CD8-positive, alpha-beta memory T cell (primary cell): ENCODE measurements at places on chromosomes 1 and 21.

- H3K4me1 ChIP-seq: no peaks in the 10 kb centered on the region
- DNase-seq: no peak
- H3K36me3 ChIP-seq: no peaks in the 10 kb centered on the region
- peaks cover 11% of the 10 kb centered on the region for H3K27me3 ChIP-seq
These were observed at the start of gene AVPR1B for GRCh38 chr1:206117151-206117948. TSS of gene AVPR1B (minus strand) at chr1:206117388. CDS start at chr1:206116890, 498 bp downstream.

GRCh38 chr1:201828820-201829774 lies at the start of gene IPO9:
TSS of gene IPO9 (plus strand) at chr1:201829157. CDS start at chr1:201829210, 53 bp downstream.
- H3K4me3 ChIP-seq: peak within 1 kb of the TSS; percentile 95
- peak; percentile 91 for DNase-seq
- H3K27ac ChIP-seq: peak within 1 kb of the TSS; percentile 91
- peaks cover 28% of the 10 kb centered on the region for H3K4me1 ChIP-seq

- no peak overlapping the region for H3K27ac ChIP-seq
- H3K27me3 ChIP-seq: no peaks in the 10 kb centered on the region
- no peaks in the 10 kb centered on the region for H3K4me1 ChIP-seq
- no peaks in the 10 kb centered on the region for H3K36me3 ChIP-seq
These were observed 33.6 kb upstream of the CAMSAP2 start for GRCh38 chr1:200704986-200705500.

GRCh38 chr1:112284796-112285195 lies 111.2 kb upstream of the CTTNBP2NL start:
- no peak overlapping the region for H3K27ac ChIP-seq
- H3K27me3 ChIP-seq: no peaks in the 10 kb centered on the region
- H3K36me3 ChIP-seq: no peaks in the 10 kb centered on the region
- H3K4me1 ChIP-seq: no peaks in the 10 kb centered on the region
- no peak overlapping the region for H3K4me3 ChIP-seq
- DNase-seq: no peak

DNA sequence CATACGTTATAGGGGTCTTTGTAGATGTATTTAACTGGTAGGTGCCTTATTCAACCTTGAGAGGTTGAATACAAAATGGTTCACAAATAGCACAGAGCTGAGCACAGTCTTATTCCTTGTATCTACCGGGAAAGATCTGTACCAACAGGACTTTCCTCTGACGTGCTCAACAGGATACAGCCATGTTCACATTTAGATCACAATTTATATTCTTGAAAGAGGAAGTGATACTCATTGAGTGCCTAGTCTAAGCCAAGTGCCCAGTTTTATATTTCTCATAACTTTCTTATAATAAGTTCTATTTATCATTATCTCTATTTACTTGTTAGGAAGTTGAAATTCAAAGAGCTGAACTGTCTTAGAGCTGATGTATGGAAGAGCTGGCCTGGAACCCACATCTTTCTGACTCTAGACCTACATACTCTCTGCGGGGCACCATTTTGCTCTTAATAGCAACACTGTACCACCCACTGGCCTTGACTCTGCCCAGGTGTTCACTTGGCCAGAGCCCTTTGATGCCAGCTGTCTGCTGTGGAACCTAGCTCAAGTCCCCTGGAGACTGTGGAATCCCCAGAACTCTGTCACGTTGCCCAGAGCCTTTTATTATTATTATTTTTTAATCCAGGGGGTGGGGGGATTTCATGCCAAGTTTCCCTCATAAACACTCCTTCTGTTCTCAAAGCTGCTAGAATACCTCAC lies 156.2 kb downstream of the TPR start:
- H3K4me1 ChIP-seq: no peaks in the 10 kb centered on the region
- no peaks in the 10 kb centered on the region for H3K27me3 ChIP-seq
- H3K27ac ChIP-seq: no peak overlapping the region
- H3K36me3 ChIP-seq: no peaks in the 10 kb centered on the region

DNA sequence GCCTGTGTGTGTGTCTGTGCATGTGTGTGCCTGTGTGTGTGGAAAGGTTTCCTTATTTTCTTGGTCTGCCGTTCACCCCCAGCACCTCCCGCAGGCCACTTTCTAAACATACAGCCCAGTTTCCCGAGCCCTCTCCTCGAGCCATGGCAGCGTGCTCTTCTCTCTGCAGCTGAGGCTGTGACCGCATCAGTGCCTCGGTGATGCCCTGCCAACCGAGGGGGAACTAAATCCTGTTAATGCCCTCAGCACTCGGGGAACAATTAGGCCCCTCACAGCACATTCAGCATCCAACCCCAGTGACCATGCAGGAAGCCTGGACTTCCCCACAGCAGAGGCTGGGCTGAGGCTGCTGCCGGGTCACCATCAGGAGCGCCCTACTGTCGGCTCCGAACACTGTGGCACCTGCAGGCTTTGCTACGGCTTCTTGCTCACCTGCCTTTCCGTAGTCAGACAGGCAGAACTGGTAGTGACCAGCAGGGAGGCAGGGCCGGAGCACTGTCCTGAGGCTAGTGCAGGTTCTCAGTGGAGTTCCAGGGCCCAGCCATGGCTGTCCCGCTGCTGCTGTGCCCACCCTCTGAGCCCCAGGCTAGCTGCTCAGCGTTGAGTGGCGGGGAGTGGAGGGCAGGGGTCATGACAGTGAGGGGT lies 8.1 kb downstream of the GPR137B start:
- no peaks in the 10 kb centered on the region for H3K36me3 ChIP-seq
- H3K4me3 ChIP-seq: no peak overlapping the region
- DNase-seq: no peak
- H3K27ac ChIP-seq: no peak overlapping the region
- no peaks in the 10 kb centered on the region for H3K27me3 ChIP-seq

- H3K4me3 ChIP-seq: no peak overlapping the region
- no peaks in the 10 kb centered on the region for H3K27me3 ChIP-seq
- no peak for DNase-seq
- H3K36me3 ChIP-seq: no peaks in the 10 kb centered on the region
- H3K27ac ChIP-seq: no peak overlapping the region
These were observed 24.4 kb upstream of the DEPDC1 start for GRCh38 chr1:68521286-68521685.

DNA sequence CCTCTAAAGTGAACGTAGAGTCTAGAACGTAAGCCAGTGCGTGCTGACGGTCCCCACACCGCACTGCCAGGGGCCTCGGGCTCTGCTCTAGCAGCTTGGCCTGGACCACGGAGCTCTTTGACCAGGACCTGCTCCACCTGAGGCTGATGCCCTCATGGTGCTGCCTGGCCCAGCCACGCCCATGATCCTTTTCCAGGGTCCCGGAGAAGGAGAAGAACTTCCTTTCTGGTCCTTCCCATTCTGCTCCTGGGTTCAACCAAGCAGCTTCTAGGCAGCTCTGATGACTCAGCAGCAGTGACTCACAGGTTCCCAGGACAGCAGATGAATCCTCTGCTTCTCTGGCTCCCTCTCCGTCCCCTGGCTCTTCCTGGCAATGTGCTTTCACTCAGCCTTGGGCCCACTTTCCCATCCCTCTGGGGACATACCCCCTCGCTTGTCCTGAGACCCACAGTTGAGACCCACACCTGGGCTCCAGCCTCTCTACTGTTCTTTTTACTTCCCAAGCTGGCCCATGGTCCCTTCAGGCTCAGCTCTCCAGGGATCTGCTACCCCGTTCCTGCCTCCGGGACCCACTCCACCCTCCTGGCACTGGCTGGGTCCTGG lies 246.3 kb upstream of the RAB4A start:
- H3K4me1 ChIP-seq: peaks cover 15% of the 10 kb centered on the region
- DNase-seq: no peak
- H3K36me3 ChIP-seq: no peaks in the 10 kb centered on the region
- no peaks in the 10 kb centered on the region for H3K27me3 ChIP-seq
- H3K27ac ChIP-seq: no peak overlapping the region

DNA sequence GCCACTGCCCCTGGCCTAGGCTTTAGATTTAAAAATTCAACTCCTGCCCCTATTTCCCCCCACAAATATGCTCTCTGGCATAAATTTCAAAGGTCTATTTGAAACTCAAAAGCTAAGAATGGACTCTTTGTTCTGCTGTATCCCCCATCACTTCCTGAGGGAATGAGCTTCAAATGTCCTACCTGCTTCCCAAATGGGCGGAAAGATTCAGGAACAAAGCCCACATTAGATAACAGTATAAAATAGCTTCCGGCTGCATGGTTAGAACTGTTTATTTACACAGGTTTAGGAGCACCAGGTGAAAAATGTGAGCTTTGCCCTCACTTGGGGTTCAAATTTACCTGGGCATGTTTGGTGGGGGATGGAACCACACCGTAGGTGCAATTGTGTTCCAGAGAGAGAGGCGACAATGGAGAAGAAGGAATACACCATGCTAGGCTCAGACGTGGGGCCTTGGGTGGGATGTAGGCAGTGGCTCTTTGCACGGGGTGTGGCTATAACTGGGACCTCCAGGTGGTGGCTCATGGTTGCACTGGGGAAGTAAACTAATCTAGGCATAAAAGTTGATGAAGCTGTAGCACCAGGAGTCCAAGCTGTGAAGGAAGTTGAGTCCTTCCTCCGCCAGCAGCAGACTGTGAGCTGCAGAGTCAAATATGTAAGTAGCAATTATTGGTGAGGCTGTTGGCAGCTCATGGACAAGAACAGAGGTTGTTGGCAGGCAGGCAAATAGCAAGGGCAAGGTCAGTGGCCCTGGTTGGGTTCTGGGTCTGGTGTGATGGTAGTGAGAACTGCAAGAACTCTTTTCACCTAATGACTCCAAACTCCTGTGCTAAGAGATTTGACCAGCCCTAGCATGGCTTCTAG lies 41.5 kb upstream of the SRSF10 start:
- no peaks in the 10 kb centered on the region for H3K4me1 ChIP-seq
- no peak overlapping the region for H3K27ac ChIP-seq
- no peak overlapping the region for H3K4me3 ChIP-seq
- H3K27me3 ChIP-seq: no peaks in the 10 kb centered on the region
- H3K36me3 ChIP-seq: no peaks in the 10 kb centered on the region

DNA sequence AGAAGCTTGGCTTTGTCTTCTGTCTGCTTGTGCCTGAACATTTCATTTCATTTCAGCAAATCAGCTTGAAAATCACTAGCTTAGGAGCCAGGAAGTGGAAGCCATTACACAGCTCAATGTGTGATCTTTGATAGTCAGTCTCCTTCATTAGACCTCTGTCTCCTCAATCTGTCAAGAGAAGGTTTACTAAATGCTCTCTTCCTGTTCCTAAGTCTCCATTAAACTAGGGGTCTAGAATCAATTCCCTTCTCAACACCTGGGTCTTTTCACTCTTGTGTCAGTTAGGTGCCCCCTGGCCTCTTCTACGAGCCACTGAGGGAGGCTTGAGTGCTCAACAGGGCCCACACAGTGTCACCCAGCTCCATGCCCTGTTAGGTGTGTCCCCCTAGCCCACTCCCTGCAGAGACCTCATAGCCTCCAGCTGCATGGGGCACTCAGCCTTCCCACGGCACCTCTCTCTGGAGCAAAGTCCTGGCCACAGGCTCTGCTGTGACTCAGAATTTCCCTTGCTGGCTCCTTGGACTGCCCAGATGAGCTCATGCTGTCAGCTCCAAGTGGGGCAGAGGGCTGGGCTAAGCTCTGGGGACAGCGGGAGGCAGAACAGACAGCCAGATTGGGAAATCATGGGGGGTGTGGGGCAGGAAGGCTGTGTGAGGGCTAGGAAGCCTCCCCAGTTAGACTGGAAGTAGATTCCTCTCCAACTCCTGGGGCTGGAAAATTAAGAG lies 115.7 kb upstream of the IPO9 start:
- H3K27ac ChIP-seq: no peak overlapping the region
- no peak for DNase-seq
- H3K36me3 ChIP-seq: no peaks in the 10 kb centered on the region
- H3K4me1 ChIP-seq: no peaks in the 10 kb centered on the region

DNA sequence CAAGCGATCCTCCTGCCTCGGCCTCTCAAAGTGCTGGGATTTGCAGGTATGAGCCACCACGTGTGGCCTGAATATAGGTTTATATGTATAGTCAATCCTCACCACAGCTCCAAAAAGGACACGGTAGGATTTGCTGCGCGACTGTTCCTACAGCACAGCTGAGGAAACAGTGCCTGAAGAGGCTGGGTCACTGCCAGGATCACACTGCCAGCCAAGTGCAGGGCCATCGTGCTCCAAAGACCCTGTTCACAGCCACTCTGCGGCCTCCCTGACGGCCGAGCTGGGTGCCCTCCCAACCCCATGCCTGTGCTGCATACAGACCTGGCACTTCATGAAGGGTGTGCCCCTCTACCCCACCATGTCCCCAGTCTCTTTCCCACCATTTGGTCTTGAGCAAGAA lies 71.4 kb downstream of the MRPL37 start:
- peaks cover 5% of the 10 kb centered on the region for H3K4me1 ChIP-seq
- no peak overlapping the region for H3K27ac ChIP-seq
- no peak for DNase-seq
- no peak overlapping the region for H3K4me3 ChIP-seq

DNA sequence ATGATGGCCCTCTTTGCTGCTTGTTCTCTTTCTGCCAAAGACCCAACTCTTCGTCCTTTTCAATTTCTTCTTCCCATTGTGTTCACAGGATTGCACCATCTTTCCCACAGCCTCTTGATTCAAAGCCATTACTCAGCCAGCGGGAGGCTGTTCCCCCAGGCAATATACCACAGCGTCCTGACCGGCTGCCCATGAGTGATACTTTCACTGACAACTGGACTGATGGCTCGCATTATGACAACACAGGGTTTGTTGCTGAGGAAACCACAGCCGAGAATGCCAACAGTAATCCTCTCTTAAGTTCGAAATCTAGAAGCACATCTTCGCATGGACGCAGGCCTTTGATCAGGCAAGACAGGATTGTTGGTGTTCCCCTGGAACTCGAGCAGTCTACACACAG lies 167.4 kb downstream of the LRRC40 start:
- no peaks in the 10 kb centered on the region for H3K4me1 ChIP-seq
- no peak for DNase-seq
- no peaks in the 10 kb centered on the region for H3K27me3 ChIP-seq
- no peaks in the 10 kb centered on the region for H3K36me3 ChIP-seq
- H3K27ac ChIP-seq: no peak overlapping the region

DNA sequence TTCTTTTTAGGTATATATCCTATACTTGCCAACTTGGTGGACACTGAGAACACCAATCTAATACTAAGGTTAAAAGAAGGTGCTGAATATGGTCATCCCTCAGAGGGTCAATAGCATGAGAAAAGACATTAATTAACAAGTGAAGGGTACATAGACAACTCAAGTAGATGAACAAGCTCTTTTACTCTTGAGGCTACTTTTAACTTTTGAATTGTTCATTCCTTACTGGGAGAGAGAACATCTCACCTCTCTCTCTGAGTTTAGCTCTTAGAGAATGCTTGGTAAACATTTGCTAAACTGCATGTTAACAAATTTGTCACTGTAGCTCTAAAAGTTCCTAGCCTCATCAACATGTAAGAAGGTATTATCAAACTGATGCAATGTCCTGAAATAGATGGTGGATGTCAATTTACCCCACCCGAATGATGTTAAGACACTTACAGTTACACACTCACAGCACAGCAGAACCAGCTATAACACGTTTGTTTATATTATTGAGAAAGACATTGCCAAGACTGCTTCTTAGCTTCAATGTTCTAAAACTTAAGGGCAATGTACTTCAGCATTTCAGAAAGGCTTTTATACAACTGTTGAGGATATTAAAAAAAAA lies 35.9 kb downstream of the HEATR1 start:
- no peak for DNase-seq
- no peak overlapping the region for H3K4me3 ChIP-seq
- no peaks in the 10 kb centered on the region for H3K27me3 ChIP-seq
- no peak overlapping the region for H3K27ac ChIP-seq
- H3K4me1 ChIP-seq: no peaks in the 10 kb centered on the region

- no peak for DNase-seq
- no peak overlapping the region for H3K4me3 ChIP-seq
- no peaks in the 10 kb centered on the region for H3K36me3 ChIP-seq
- H3K4me1 ChIP-seq: peaks cover 12% of the 10 kb centered on the region
- no peaks in the 10 kb centered on the region for H3K27me3 ChIP-seq
These were observed 35.6 kb downstream of the HTR6 start for GRCh38 chr1:19700079-19700777.
